ENCODE measurements at places on chromosomes 1 and 21.
A peak's percentile ranks its signal among the peaks of the same experiment; 100 is the strongest.

DNA sequence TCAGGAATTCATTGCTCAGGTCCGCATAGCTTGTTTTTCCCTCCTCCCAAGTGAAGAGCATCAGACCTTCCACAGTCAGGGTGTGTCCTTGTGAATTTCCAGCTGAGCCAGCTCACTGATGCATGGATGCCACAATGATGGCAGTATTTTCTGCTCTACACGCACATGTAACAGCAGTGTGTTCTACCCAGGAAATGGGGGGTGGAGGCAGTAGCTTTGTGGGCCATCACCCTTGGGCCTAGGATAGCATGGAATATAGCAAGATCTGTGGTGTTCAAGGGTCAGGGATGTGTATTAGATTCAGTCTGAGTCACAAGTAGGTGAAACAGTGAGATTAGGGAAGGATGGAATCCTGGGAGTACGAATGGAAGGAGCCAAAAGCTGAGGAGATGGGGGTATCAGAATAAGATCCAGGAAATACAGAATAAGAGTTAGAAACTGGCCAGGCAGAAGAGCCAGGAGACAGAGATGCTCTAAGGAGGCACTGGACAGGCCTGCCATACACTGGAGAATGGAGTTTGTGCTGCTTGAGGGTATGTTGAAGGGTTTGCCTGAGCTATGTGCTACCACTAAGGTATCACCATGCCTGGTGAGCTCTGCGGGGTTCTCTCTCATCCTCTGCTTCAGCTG lies 90.6 kb upstream of the CNIH3 start:
- DNase-seq = no peak

- DNase-seq = no peak
Observed at GRCh38 chr1:162905174-162906158, 44.5 kb upstream of the CCDC190 start.

DNA sequence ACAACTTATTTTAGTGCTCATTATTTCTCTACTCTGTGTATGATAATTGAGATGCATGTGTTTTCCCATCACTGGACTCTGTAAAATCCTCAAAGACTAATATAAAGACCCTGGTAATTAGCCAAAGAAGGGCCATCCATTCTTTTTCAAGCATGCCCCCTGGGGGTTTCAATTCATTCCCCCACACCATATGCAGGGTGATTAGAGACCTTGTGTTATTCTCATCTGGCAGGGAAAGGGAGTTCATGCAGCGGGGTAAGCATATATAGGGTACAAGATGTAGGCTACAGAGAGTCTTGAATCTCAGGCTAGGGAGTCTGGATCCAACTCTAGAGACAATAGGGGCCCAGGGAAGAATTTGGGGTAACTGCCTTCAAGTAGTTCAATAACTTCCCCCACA lies 166.5 kb downstream of the TNR start:
- no peak for DNase-seq

DNA sequence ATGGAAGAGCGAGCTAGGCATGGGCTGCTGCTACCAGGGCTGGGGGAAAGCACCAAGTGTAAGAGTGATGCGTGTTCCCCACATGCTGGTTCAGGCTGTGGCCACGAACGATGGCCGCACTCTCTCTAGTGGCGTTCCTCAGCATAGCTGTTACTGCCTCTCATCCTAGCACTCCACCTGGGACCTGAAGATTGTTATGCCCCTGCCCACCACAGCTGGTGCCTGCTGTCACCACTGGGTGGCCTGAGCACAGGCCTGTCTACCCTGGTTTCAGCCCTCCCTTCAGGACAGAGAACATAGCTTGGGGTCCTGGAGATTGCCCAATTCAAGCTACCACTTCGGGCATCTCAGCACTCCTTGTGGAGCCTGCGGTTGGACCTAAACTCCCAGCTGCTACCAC lies 80.1 kb upstream of the PDC start:
- DNase-seq = no peak

DNA sequence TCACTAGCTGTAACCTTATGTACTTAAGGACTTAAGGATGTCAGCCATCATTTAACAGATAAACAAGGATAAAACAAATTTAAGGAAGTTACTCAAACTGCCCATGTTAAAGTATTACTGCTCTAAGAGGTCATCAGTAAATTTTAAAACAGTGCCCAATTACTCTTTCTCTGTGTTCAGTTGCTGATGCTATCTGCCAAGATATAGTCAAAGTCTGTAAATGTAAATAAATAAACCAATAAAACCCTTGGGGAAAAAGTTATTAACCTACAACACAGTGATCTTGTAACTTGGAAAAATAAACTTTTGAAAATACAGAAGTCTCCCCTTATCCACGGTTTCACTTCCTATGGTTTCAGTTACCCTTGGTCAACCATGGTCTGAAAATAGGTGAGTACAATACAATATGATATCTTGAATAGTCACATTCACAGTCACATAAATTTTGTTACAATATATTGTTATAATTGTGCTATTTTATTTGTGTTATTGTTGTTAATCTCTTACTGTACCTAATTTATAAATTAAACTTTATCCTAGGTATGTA lies 501.8 kb downstream of the LMO4 start:
- no peak for DNase-seq

DNA sequence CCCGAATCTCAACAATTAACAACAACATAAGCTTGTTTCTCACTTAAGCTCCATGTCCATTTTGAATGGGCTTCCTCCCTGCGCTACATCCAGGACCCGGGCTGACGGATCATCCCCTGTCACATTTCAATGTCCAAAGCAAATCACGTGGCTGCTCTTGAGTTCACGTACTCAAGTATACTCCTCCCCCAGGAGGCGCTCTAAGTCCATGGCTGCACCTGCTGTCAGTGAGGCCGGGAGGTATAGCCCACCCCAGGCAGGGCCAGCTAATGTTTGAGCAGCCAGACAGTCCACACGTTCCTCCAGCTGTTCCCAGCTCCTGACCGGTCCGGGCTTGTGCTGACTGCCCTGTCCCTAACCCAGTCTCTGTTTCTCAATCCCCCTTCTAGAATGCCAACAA lies 220.8 kb downstream of the SLC35F3 start:
- peak; percentile 49 for DNase-seq

All from activated T-cell treated with anti-CD3 and anti-CD28 coated beads, Interleukin-2, amount 50 U/mL, for 48 hours (primary cell).